PC-3 (cell line): ENCODE measurements at places on chromosomes 1 and 21.

DNA sequence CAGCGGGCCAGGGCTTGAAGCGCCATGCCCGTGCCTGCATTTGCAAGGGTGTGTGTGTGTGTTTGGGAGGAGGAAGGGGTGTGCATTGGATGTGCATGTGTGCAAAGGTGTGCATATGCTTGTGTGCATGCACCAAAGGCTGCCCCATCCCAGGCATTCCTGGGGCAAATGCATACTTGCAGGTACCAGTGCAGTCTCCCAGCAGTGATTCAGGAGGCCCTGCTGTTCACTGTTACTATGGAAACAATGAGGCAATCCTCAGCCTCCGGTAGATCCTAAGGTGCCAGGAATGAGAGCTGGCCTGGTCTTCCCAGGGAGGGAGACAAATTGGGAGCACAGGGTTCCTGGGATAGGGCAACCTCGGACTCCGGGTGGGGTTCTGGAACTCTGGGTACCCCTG, 7.5 kb upstream of the FNDC5 start:
- peak; percentile 34 for DNase-seq

DNA sequence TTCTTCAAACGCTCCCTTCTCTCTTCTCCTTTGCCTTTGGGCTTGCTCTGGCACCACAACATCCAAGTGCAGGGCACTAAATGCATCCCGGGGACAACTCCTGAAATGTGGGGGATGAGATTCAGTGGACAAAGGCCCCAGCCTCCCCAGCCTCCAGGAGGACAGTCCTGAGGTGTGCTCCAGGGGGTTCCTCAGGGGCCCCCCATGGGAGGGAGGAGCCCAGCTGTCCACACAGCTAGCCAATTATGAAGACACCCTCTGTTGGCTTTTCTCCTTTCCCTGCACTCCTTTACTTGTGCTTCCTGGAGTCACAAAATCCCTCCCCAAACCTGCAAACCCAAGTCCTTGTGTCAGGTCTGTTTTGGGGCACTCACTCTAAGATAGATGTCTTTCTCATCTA, 735.4 kb downstream of the PTPRU start:
- no peak for DNase-seq

- peak; percentile 19 for DNase-seq
These were observed 29.4 kb downstream of the ZBTB18 start for GRCh38 chr1:244080343-244080929.

DNA sequence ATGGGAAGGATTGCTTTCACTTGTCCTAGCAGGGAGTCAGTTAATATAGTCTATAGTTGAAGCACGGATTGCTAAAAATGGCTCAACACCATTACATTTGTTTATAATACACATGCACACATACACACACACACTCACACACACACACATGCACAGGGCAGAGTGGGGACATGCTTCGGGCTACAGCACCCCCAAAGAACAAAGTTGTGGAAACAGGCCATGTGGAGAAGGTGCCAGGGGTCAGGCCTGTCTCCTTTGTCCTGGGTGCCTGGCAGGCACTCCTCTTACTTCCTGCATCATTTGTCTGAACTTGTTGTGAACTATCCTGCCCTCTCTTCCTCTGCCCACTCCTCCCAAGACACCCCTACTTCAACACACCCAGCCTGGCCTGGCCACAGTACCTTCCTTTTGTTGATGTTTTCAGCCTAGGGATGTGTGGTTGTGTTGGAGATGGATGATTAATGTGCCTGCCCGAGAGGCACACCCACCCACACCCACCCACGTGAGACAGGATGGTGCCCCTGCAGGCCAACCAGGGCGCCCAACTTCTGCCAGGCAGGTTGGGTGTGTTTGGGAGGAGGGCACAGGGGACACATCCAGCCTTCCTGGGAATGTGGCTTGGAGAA, 17.5 kb downstream of the RASSF5 start:
- peak; percentile 68 for DNase-seq

- no peak for DNase-seq
These were observed 14.9 kb downstream of the EDEM3 start for GRCh38 chr1:184739796-184740195.

DNA sequence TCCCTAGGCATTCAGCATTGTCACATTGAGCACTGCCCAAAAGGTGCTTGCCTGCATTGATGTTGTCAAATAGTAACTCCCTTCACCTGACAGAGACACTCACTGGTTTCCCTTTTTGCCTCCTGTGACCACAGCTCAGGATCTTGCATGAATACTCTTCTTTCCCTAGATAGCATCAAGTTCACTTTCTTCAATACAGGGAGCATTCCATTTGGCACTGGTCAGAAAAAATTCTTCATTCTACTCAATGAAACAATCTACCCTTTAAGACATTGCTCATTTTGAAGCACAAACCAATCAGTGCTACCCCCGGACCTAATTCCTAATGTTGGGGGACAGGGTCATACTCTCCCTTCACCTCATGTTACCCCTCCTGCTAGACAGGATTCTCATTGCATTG, 319.0 kb upstream of the SNX7 start:
- DNase-seq = no peak

GRCh38 chr1:1875932-1876331, 15.0 kb downstream of the GNB1 start:
- DNase-seq = no peak

DNA sequence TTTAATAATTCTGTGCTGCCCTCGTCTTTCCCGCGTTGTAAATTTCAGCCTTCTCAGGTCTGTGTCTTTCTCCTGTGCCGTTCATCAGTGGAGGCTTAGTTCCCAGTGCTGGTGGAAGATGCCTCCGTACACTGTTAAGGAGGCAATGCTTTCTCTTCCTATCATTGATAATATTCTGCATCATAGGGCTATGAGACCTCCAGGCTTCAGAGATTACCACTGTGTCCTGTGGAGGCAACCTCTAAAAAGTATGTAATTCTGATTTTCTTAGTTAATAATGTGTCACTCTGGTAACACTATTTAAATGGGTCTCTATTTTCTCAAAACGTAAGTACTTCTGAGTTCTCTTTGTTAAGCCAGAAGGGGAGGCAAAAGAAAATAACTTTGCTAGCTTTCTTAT, 538.3 kb downstream of the SMYD3 start:
- no peak for DNase-seq
